Activated T-helper 9 cell treated with anti-CD3 and anti-CD28 coated beads, Interleukin-2, amount 50 U/mL, for 16 hours (primary cell): ENCODE measurements at places on chromosomes 12 and 14.

GRCh38 chr14:71005076-71005475, 97.8 kb downstream of the PCNX1 start:
- DNase-seq = no peak

GRCh38 chr12:110134691-110135411, 10.7 kb downstream of the IFT81 start:
- DNase-seq = no peak

DNA sequence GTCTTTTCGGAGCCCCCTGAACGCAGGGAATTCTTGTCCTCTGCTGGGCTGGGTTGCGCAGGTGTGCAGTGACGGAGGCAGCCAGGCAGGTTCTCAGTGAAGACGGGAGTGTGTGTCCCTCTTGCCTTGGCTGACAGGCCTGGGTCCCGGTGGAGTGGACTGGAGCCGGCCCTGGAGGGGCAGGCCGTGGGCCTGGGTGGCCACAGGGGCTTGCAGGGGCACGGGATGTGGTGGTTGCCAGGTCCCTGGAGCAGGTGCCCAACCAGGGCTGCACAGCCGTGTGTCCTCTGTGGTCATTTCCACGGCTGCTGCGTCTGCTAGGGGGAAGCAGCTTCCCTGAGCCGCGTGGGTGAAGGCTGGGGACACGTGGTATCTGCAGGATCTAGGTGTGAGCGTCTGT, 79.8 kb downstream of the ADGRD1 start:
- no peak for DNase-seq

- no peak for DNase-seq
These were observed 43.3 kb downstream of the BEST3 start for GRCh38 chr12:69655616-69656340.

DNA sequence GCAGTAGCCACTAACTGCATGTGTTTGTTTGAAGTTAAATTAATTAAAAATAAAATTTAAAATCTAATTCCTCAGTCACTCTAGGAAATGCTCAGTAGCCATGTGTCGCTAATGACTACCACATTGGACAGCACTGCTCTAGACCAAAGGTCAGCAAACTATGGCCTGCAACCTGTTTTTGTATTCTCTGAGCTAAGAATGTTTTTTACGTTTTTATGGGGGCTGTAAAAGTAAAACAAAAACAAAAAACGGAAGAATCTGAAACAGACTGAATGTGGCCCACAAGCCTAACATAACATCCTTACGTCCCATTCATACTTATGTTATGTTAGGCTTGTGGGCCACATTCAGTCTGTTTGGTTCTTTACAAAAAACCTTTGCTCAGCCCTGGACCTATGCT, 57.8 kb downstream of the LIN52 start:
- DNase-seq = no peak

DNA sequence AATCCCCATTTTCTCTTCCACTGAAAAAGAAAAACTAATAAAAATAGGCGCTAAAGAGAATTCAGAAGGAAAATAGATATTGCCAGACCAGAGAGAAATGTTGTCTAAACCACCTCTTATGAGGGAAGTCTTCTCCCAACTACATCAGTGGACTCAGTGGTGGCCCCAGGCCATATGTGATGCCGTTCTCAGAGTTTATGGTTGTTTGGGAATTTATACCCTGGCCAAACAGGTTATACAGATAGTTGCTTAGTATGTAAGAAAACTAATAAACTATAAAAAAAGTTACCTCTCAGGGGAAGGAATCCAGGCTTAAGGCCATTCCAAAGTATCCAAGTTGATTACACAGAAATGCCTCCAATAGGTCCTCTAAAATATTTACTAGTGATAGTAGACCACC, 103.4 kb upstream of the RBM19 start:
- DNase-seq = no peak

GRCh38 chr14:63933110-63933509, 80.3 kb downstream of the SYNE2 start:
- no peak for DNase-seq

DNA sequence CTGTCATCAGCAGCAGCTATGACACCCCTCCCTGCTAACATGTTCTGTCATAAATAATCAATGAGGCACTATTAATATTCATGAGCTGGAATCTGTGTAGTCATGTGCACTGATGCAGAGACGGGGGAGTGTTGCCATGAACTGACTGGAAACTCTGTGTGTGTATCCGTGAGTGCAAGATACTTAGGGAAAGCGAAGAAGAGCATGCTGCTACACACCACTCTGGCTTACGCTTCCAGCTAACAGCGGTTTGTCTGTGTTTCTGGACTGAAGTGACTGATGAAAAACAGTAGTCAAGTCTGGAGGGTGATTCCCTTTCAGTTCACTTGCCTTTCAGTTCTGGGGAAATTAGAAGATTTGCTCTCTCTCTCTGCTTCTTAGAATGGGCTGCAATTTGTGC, 249.4 kb downstream of the PDZRN4 start:
- DNase-seq = no peak

GRCh38 chr14:54767450-54767849, 135.2 kb downstream of the GCH1 start:
- no peak for DNase-seq

DNA sequence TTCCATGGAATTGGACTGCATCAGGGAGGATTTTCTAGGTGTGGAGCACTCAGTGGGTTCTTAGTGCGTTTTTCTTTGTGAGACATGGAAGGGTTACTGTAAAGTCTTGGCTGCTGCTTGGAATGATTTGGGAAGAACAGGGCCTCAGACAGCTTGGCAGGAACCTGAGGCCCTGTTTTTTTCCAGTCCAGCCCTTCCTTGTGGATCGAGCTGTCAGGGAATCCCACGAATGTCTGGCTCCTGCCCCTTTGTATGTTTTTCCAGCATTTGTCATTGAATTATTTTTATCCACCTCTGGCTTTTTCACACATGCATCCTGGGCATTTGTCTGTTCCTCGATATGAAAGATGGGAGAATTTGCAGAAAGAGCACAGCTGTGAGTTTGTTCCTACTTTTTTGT, 158.5 kb downstream of the TGFB3 start:
- no peak for DNase-seq

DNA sequence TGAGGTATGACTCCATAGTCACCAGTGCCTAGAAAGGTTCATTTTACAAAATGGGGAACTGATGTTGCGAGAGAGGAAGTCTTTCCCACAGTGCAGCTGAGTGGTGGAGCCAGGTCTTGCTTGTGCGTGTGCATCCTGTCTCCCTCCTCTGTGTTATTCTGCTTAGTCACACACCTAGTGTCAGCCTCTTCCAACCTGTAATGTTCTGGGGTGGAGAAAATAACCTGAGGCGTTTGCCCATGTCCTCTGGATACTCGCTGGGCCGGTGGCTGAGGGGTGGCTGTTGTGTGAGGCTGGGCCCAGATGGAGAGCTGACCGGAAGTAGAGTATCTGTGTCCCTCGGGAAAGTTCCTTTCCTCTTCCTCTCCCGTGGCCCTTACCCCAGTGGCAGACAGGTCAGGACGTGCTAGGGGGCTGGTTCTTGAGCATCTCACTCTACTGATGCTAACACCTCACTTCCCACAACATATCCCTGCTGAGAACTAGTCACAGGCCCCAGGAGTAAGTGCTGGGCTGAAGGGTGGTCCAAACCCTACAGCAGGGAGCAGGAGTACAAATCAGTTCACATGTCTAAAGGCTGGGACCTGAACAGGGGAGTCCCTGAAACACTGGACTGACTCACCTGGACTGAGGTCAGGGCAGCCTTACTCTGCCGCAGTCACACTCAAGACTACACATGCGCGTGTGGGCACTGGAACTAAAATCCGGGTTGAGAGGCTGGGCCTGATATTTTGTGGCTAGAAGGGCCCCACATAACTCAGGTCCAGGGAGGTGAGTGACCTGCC, 7.0 kb downstream of the MLF2 start:
- no peak for DNase-seq

DNA sequence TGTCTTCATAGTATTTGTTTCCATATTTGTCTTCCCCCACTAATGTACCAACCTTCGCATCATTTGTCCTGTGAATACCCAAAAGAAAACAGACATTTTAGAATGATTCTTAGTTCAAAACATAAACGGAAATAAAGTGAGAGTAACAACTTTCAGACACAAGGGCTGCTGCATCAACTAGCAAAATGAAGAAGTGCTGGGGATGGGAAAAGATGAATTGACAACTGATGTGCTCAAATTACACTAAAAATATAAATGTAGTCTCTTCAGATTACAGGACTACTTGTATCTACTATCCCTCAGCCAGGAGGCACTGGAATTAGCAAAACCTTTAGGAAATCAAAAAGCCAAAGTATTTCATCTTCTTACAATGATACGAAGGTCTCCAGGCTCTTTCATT, 743 bp downstream of the NDUFA12 start:
- DNase-seq = no peak

- no peak for DNase-seq
These were observed 5.1 kb downstream of the PAPLN start for GRCh38 chr14:73242357-73242901.

DNA sequence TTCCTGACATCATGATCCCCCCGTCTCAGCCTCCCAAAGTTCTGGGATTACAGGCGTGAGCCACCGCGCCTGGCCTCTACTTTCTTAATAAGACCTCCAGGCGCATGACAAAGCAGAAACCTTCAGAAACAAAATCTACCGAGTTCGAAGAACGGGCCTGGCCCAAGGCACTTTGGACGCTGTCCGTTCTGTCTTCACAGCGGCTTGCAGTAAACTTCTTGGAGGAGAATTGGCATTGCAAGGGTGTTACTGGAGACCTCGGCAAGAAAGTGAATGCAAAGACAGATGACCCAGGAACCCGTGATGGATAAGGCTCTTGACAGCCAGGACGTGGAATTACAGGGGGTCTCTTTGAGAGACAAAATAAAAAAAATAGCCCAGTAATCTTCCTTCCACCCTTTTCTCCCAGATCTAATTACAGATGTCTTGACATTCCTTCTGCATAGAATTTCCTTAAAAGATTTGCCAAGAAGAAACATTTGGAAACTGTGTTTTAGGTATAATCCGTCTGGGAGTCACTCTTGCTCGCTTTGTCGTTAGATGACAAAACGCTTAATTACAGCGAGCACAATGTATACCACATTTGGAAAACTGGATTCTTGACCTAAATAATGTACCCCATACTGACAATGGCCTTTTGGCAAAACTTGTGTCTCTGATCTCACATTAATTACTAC, 83.2 kb upstream of the TBX3 start:
- DNase-seq = no peak

DNA sequence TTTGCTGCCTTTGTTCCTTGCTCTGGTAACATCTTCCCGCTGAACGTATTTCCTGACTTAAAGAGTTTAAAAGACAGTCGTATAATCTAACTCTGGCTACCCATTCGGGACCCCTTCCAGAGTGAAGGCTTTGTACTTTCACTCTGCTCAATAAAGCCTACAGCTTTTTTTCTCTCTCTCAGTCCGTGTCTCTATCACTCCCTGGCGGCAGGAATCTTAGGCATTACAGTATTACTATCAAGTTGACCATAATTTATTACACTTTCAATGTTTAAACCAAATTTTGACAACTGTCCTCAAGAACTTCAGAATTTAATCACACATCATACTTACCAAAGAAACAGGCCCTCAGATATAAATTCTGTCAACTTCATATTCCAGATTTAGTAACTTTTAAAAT, 967.9 kb downstream of the FSCB start:
- no peak for DNase-seq

DNA sequence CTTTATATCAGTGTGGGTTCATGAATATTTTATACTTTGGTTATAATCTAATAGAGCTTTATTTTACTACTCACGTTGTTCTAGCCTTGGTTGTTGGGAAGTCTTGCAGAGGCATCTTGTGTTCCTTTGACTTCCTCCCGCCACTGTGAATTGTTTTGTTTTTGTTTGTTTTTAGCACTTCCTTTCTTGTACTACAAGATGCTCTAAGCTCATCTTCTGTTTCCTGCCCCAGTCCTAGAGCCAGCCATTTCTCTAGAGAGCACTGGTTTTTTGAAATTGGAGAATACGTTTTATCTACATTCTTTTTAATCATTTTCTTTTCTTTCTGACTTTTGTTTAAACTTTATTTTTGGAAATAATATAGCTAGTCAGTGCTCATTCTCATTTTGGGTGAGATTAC, 15.9 kb upstream of the NUBPL start:
- no peak for DNase-seq

DNA sequence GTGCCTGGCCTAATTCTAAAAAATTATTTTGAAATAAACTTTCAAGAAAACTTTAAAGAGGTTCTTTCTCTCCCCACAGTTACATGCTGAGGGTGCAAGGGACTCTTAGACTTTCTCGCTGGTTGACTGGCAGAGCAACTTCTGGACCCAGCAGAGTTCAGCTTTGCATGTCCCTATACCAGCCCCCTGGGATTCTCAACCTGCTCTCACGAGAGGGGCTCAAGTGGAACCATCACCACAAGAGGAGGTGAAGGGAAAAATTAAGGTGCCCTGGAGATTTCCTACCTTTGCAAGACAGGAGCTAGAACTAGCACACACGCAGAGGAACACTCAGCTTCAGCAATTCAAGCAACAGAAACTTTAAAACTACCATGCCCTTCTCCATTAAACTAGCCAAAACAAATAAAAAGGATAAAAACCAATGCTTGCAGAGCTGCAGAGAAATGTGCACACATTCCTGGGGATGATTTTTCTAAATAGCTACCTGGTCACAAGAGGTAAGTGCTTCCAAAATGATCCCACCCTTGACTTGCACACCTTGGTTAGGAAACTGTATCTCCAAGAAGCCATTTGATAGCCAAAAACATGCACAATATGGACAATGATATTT, 2.5 kb downstream of the HVCN1 start:
- DNase-seq = no peak

DNA sequence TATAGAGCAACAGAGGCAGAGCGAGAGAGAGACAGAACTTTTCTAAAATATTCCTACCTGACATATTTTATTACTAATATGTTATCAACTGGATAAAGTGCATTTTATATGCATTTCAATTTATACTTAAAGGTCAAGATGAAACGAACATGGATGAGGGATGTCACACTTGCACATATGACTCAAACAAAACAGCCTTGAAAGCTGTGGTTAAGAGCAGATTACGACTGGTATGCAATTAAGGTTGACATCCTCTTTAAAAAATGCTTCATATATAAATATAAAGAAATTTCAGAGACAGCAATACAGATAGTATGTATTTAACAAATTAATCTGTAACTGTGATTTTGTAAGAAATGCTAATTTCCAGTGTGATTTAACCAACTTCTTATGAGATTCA, 52.5 kb downstream of the LMO3 start:
- DNase-seq = no peak
